ENCODE measurements at places on chromosomes 1 and 21.

- DNase-seq: no peak
Measured at GRCh38 chr1:83839566-83840173, 159.3 kb downstream of the TTLL7 start.

DNA sequence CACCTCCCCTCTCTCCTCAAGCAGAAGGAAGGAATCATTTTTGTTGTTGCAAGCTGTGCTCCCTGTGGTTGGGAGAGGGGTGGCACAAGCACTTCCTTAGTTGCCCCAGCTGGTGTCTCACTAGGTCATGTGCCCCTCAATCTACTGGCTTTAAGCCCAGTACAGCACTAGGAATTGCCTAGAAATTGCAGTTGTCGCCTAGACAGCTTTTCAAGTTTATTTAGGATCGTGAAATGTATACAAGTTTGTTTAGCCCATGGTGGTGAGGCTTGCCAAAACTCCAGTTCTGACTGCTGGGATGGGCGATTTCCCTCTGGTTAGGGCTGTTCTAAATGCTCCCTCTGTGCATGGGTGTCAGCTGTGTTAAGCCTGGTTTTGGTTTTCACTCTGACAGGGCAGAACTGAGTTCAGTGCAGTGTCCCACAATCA, 126.8 kb upstream of the ZNF644 start:
- DNase-seq: peak; percentile 56

DNA sequence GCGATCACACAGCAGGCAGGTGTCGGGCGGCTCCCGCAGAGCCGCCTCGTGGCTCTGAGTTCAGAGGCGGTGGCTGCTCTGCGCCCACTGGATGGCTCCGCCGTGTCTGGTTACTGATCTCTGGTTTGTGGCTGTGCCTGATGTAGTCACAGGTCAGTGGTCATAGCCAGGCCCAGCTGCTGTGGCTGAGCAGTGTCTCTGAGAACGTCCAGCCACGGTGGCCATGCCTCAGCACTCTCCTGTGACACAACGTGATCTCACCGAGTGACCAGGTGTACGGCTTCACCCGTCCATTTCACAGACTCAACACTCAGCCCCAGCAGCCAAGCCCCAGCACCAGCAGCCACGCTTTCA, 61.2 kb downstream of the KCNN3 start:
- DNase-seq: no peak

DNA sequence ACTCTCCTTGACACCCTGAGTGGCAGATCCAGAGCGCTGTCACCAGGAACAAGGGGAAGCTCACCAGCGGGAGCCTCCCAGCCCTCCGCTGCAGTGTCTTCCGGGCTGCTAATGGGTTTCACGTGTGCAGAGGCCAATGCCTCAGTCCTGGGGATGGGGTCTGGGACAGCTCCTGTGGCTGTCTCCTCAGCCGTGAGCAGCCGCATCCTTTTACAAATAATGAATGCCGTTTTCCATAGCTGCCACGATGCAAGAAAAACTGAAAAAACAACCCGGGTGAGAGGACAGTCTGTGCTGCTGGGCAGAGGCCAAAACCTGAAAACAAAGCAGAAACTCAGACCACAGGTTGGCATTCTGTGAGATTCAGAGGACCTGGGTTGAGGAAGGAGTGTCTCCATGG, 212.2 kb upstream of the RAB4A start:
- no peak for DNase-seq

GRCh38 chr21:35491920-35492678, 443.0 kb upstream of the RUNX1 start:
- DNase-seq: peak; percentile 91

DNA sequence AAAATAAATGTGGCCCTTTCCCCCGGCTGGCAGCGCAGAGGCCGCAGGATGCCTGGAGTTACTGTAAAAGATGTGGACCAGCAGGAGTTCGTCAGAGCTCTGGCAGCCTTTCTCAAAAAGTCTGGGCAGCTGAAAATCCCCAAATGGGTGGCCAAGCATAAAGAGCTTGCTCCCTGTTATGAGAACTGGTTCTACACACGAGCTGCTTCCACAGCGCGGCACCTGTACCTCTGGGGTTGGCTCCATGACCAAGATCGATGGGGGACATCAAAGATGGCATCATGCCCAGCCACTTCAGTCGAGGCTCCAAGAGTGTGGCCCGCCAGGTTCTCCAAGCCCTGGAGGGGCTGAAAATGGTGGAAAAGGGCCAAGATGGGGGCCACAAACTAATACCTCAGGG, 95.9 kb downstream of the LRIG2 start:
- no peak for DNase-seq

GRCh38 chr1:42210421-42211133, 46.0 kb upstream of the GUCA2A start:
- no peak for DNase-seq

GRCh38 chr1:154839691-154840090, 30.4 kb downstream of the KCNN3 start:
- no peak for DNase-seq

GRCh38 chr1:235161685-235162327, 756 bp upstream of the RBM34 start:
- DNase-seq: no peak

GRCh38 chr21:38805328-38806152, at the start of gene ETS2:
TSS of gene ETS2 (plus strand) at chr21:38805929. CDS start at chr21:38810035, 4,106 bp downstream.
- peak; percentile 97 for DNase-seq

DNA sequence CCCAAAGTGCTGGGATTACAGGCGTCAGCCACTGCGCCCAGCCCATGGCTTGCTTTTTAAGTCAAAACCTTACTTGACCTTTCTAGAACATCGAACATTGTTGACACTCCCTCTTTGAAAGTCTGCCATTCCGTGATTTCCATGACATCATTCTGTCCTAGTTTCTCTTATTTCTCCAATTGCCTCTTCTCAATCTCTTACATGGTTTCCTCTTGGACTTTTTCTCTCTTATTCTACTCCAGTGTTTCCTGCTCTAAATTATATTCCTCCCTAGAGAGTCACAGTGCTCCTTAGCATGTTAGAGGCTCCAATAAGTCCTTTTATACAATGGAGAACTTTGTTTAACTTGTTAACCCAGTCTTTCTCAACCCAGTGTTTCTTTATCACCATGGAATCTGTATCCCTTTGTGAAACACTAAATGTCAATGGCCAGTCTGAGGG, 25.5 kb downstream of the JAM2 start:
- no peak for DNase-seq

GRCh38 chr1:69175053-69175452, 392.7 kb upstream of the LRRC7 start:
- DNase-seq: no peak

- DNase-seq: no peak
Measured at GRCh38 chr1:165383067-165383466, 26.6 kb upstream of the LMX1A start.

- DNase-seq: no peak
Measured at GRCh38 chr1:227317011-227317451, 1.3 kb downstream of the CDC42BPA start.

DNA sequence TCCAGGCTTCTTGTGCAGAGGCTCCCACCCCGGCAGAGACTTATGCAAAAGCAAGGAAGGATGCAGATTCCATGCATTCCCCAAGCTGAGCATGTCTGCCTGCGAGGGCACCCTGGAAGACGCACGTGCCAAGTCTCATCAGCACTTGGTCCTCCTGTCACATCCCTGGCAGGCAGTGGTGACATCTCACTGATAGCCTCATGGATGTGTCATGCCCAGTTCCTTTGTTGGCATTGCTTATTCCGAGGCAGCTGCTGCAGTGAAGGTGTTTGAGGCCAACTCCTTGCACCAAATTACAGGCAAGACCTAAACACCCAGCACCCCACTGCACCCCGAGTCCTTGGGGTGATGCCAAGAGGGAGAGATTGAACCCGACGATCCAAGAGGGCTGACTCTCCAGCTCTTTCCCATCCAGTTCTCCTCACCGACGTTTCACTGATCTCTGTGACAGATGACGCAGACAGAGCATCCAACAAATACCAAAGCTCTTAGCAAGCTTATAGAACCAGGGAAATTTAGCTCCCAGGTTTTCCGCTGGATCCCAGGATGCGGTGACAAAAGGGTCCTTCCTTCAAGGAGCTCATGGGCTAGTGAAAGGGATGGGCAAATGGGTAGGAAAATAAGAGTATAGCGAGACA, 611.1 kb downstream of the AJAP1 start:
- DNase-seq: no peak
